SW 1271 (cell line): ENCODE measurements at places on chromosomes 2 and 18.

DNA sequence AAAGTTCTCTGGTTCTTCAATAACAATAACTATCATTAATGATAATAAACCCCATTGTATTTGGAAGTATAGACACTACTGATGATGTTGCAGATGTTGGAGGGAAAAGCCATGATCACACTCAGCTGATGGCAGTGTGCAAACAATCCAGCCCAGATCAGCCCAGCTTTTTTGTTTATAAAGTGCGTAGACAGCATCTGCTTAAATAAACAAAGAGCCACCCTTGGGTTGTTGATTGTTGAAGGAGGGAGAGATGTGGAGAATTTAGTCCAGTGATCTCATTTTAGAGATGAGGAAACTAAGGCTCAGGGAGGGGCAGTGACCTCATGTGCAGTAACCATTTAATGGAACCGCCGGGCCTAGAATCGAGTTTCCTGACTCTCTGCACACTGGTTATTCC lies 56.0 kb upstream of the MEX3C start:
- no peak for DNase-seq

GRCh38 chr2:223635080-223635479 lies 32.9 kb upstream of the SCG2 start:
- DNase-seq: no peak

DNA sequence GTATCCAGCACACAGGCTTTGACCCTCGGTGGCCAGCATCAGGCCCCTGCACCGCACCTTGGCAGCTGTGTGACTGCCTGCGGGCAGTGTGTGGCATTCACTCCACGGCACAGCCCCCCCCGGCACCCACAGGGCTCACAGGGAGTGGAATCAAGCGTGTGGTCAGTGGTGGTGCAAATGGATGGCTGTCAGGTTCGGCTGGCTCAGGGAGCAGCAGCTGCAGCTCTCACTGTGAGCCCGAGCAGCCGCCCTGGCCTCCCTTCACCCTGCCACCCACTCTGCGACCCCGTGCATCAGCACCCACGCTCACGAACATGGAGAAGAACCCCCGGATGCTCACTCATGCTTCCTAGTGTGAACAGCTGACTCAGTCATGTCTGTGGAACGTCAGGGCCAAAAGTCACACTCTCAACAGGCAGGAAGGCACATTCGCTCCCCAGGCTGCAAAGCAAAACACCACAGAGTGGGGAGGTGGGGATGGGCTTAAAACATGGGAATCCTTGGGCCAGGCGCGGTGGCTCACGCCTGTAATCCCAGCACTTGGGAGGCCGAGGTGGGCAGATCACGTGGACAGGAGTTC lies 41.5 kb upstream of the GPC1 start:
- no peak for DNase-seq

DNA sequence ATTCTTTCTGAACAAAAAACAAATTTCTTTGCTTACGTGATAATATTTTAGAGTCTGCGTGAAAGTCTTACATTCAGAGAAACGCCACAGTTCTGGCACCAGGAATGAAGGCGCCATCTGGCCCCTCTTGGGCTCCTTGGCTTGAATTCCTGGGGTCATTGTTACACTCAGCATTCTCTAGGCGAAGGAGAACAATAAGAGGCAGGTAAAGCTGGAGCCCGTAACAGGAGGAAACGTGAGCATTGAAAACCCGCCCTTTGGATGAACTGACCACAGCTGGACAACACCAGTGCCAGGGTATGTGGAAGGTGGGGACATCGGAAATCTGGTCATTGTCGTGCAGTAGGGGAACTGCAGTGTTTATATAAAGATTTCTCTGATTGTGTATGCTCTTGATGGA lies 144.8 kb downstream of the RNF152 start:
- DNase-seq: no peak

DNA sequence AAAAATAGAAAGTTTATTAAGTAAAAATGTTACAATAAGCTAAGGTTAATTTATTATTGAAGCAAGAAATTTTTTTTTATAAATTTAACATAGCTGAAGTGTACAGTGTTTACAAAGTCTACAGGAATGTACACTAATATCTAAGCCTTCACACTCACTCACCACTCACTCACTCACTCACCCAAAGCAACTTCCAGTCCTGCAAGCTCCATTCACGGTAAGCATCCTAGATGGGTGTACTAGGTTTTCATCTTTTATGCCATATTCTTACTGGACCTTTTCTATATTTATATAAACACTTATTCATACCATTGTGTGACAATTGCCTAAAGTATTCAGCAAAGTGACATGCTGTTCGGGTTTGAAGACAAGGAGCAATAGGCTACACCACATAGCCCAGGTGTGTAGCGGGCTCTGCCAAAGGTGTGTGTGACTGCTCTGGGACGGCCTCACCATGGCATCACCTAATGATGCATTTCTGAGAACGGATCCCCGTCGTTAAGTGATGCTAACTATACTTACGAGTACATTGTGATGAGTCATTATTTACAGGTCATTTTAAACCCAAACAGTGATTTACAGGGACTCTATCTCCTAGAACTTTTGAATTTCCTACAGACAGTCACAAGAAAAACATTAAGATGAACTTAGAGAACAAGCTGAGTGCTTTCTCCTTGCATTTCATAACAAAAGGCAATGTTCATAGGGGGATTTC lies 76.3 kb upstream of the ID2 start:
- no peak for DNase-seq

- no peak for DNase-seq
Observed at GRCh38 chr18:47247036-47247415, 4.4 kb downstream of the SKOR2 start.

GRCh38 chr2:178258916-178259315 lies 64.6 kb downstream of the OSBPL6 start:
- no peak for DNase-seq

DNA sequence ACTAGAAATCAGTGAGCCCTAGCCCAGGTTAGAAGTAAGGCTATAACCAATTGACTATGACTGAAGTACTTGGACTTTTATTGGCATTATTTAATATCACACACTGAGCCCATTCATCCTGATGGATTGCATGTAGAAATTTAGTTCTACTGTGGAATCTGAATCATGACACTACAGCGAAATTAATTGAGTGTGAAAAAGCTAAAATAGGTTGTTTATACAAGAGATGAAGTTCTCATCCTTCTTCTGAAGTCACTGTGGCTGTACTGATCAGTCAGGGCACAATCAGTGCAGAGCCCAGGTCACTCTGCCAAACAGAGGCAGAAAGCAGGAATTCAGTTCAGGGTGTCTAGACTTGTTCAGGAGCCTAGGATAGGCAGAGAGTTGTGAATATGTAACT lies 158.9 kb downstream of the BABAM2 start:
- no peak for DNase-seq

DNA sequence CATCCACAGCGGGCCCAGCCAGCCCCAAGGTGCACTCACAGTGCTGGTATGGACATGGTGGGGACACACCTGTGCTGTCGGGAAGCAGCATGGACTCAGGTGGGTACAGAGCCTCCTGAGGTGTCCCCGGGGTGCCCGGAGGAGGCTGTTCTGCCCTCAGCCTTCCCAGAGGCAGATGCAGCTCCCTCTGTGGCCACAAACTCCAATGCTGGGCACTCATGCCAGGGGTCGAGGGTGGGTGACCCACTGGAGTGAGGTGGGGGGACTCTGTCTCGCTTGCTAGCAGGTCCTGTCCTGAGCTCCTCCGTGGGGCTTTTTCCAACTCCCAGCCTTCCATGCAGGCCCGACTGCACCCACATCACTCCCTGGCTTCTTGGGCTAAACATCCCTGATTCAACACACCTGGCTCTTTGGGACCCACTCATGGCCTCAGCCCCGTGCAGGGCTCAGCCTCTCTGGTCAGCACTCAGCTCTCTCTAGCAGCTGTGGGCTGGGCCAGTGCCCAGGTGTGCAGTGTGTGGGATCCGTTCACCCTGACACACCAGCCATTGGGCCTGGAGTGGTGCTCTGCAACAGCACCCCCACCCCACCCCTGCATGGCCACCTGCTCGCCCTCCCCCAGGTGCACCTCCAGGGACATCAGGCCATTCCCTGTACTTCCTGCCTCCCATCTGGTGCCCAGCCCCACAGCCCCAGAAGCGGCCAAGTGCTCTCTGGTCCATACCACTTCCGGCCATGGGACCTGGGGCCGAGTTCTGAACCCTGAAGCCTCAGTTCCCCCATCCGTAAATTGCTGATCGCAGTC lies 16.0 kb downstream of the RAMP1 start:
- no peak for DNase-seq

DNA sequence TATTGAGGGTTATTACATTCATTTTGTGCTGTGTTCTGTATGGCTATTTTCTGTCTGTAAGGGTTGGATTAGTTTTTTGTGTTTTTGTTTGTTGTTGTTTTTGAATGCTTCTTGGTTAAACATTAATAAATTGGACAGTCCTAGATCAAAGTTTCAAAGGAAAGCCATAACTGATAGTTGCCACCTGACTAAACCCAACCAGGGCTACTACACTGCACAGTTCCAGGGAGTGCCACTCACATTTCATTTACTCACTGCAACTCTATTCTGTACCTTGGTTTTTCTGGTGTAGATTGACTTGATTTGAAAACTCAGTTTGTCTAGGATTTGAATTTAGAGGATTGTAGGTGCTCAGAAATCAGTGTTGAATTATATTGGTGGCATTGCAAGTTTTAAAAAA lies 6.4 kb downstream of the MYL12B start:
- DNase-seq: no peak

GRCh38 chr2:42192652-42193566 lies 23.8 kb downstream of the EML4 start:
- DNase-seq: no peak

- DNase-seq: no peak
Observed at GRCh38 chr2:95060446-95061118, 35.1 kb downstream of the MAL start.

DNA sequence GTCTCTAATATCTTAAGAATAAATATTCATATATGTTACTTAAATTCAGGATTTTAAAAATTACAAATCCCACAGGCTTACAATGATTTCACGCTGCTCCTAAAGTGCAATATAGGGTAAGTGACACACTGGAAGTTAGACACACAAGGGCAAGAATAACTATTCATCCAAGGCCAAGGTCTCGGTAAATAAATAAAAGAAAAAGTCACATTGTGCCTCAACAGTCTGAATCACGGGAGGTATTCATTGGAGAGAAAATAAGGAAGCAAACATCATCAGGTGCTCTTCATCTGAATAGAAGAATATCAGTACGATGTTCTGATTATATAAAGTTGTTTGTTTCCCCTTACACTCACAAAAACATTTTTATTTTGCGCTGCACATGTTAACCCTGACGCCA lies 820.2 kb downstream of the TRIB2 start:
- no peak for DNase-seq

GRCh38 chr18:56000041-56000440 lies 412.0 kb upstream of the TCF4 start:
- DNase-seq: no peak

DNA sequence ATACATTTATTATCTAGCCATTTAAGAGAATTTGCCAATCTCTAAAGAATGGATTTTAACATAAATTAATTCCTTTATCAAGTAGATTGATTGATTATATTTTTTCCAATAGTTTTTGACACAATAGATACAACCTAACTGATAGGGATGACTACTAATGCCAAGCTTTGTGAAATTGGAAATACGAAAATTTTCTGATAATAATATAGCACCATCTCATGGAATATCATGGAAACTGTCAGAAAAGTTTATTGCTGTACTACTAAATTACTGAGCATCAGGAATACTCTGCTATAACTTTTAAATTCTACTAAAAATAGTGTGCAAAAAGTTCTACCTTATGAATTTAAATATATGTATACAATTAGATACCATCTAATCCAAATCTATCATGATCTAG lies 101.8 kb upstream of the MAP2 start:
- no peak for DNase-seq

DNA sequence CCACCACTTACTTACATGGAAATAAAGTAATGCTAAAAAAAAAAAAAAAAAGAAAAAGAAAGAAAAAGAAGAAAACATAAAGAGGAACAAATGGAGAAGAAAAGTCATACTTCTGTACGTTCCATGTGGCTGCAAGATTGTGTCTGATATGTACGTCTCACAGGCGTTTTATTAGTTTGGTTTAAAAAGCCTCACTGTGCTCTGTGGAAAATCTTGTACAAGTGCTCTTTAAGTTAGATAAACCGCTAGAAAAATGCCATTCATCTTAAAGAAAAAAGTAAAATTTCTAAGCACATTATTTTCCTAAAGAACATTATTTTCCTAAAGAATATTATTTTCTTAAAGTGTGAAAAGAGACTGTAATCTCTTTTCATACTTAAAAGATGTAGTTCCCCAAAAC lies 165.1 kb downstream of the ZNF521 start:
- DNase-seq: no peak

DNA sequence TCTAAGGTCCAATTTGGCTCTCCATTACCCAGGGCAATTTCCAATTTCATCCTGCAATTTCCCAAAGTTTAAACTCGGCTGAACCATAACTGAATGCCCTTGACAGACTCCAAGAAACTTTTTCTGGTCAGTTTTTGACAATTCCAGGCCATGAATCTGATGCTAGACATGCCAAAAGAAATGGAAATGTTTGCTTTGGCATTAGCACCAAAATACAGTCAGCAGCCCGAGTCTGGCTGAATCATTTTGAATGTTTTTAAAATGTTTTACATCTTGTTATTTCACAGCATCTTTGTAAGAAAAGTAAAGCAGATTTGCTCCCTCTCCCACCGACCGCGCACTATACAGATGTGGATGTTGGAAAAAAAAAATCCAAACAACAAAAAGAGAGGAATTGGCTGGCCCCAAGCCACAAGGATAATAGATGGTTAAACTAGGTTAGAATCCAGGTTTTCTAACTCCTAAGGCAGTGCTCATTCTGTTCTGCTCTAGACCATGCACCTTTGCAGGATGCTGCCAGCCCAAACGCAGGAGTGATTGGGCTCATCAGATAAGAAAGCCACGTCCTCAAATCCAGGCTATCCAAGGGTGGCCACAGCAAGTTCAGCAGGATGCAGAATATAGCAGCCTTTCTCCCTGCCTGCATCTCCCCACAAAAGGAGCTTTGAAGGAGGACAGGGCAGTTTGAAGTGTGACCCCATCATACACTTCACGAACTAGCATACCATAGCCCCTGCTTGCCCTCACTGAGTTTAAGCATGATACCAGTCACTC lies 167.5 kb downstream of the ALK start:
- DNase-seq: no peak

DNA sequence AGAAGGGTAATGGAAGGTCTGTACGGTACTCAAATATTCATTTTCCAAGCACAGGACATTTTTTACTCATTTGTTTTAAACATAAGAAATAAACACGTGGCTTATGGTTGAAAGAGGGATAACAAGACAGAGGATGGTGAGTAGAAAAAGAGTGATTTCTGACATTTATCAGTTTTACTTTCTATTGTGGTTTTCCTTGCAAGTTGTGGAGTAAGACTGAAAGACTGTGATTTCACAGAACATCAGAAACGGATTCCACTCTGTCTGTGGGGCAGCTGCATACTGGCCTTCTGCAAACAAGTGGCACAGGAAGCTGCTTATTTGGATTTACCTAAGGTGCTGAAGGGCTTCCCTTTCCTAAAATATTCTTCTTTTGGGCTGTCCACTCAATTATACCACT lies 122.2 kb upstream of the ITGB6 start:
- no peak for DNase-seq

GRCh38 chr18:39655341-39655740 lies 2089.7 kb upstream of the CELF4 start:
- DNase-seq: no peak
